ENCODE measurements at places on chromosomes 5 and 9.

DNA sequence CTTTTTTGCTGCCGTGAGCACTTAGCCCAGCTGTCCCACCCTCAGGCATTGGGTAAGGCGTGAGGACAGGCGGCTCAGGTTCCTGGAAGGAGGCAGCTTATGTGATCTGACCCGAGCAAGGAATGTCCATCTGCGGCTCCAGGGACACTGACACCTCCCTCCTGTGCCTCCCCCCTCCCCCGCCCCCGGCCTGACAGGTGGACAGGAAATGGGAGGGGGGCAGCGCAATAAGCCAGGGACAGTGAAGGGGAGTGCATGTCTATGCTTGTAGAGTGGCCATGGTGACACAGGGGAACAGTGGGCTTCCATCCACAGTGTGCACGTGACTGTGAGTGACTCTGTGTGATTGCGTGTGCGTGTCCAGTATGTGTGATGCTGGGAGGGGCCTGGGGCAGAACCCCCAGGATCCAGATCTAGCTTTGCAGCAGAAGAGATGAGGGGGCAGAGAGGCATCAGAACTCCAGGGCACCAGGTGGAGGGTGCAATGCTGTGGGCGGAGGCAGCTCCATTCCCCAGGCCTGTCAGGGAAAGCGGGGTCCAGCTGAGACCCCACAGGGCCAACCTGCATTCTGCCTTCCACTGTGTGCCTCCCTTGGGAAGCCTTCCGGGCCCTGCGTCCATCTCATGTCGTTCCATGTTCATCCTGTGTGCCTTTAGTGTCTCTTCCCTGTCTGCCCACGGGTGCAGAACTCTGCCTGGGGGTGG lies 30.5 kb downstream of the CNTFR start:
- no peak for DNase-seq

DNA sequence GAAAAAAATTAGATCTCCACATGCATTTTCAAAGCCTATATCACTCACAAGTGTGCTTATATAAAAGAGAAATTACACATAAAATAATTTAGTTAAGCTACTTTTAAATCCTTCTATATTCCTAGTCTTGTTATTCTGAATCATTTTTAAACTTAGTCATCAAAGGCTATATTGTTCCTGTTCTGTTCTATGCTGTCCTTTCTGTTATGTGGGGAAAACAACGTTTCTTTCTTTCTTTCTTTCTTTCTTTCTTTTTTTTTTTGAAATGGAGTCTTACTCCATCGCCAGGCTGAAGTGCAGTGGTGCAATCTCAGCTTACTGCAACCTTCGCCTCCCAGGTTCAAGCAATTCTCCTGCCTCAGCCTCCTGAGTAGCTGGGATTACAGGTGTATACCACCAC lies 389.2 kb upstream of the FTMT start:
- DNase-seq = no peak

- no peak for DNase-seq
These were observed 44.5 kb downstream of the AMBP start for GRCh38 chr9:114033397-114034103.

DNA sequence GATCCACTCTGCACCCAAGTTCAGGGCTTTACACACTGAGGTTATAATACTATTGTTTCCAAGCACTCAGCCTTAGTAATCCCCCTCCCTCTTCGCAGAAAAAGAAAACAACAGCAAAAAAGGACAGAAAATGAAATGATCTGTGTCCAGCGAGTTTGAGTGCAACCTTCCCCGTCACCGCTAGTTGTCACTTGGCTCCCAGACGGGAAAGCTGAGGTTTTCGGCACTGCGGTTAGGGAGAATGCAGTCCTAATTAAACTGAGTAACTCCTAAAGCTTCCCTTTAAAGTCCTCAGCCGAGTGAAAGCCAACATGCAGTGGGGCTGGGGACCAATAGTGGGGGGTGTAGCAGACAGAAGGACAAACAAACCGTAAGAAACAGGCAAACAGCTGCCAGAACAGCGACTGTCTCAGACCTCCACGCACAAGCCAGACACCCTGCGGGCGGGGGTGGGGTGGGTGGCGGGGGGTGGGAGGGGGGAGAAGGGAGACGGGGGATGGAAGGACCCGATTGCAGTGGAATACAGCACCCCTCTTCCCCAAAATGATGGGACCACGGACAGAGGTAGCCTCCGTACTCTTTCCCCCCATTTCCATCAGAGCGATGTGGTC lies 680 bp downstream of the GLRA1 start:
- no peak for DNase-seq

GRCh38 chr9:84723426-84723825 lies 53.9 kb downstream of the NTRK2 start:
- no peak for DNase-seq

DNA sequence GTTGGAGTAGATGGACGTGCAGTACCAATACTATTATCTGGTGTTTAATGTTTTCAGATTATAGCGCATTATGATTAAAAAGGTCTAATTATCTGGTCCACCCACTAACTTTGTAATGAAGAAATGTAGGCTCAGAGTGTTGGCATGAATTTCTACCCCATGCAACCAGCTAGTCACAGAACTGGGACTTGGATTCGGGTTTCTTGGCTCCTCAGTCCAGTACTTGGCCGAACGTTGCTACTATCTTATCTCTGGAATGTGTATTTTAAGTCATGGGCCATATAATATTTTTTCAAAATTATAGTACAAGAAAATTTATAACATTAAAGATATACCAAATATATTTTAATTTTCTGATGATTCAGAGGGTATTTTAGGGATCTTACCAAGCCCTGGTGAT lies 657.5 kb upstream of the DMAC1 start:
- DNase-seq = no peak

GRCh38 chr9:18768951-18769622 lies 263.9 kb downstream of the SAXO1 start:
- no peak for DNase-seq

- no peak for DNase-seq
These were observed 3.1 kb upstream of the NDUFS4 start for GRCh38 chr5:53557386-53557785.

DNA sequence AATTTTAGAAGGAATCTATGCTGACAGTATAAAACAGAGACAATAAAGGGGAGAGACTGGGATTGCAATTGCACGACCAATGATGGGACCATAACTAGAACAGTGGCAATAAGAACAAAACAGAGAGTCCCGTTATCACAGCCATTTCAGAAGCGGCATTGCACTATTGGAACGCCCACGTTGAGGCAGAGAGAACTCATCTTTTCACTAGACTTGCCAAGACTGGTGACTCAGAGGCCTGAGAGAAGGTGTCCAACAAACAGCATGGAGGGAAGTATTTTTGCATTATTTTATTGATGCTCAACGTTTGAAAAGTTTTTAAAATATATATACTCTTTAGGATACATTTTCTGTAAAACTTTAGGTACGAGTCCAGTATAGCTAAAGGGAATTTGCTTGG lies 737.7 kb downstream of the TLE1 start:
- no peak for DNase-seq

- no peak for DNase-seq
These were observed 19.7 kb downstream of the TRIM14 start for GRCh38 chr9:98099346-98099745.

DNA sequence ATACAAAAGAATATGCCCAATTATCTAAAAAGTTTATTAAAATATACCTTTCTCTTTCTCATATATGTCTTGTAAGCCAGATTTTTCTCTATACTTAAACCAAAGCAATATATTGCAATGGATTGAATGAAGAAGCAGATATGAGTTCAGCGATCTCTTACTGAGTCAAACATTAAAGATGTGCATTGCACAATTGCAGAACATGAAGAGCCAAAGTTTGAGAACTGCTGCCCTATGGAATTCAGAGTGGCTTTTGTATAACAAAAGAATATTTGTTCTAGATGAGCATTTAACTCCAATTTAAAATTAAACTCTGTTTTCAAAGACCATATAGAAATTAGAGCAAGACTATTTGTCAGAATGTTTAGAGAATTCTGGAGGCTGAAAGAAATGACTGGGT lies 519.0 kb upstream of the DAB2 start:
- no peak for DNase-seq

- no peak for DNase-seq
These were observed 22.5 kb downstream of the ZDHHC21 start for GRCh38 chr9:14670718-14671117.

DNA sequence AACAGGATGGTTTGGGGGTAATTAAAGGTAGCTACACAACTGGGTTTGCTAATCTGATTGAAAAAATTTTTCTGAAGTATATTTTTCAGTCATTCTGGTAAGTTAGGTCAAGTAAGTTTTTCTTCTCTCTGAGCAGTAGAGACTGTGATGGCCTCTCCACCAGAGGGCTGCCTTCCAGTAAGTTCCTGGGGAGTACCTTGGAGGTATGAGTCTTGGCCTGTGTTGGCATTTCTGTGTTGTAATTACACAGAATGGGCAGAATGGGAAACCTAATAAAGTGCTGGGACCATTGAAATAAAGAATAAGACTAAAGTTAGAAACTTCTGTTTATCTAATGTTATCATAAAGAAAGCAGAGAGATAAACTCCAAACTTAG lies 430.8 kb downstream of the ARHGEF28 start:
- DNase-seq = no peak

DNA sequence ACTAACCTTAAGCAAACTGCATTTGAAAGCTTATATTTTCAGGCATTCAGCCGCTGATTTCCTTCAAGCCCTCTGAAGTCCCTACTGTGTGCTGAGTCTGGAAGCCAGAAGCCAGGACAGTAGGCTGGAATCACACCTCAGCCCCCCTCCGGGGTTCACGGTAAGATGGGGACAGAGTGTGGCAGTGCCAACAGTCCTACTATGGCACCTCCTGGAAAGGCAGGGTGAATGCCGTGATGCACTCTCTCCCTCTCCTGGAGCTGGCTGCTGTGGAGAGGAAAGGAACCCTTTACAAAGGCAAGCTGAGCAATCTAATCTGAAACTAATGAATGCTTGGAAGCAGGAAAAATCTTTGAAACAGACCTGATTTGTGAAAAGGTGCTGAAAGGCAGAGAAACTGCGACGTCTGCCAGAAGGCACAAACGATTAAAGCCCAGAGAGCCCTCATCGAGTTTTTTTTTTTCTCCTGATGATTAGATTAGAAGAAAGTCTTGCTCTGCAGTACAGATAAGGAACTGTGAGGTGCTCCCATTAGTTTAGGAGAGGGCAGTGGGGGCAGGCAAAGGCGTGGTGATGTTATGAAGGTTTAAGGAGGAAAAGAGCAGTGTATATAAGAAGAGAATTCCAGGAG lies 21.0 kb downstream of the ANKH start:
- no peak for DNase-seq

DNA sequence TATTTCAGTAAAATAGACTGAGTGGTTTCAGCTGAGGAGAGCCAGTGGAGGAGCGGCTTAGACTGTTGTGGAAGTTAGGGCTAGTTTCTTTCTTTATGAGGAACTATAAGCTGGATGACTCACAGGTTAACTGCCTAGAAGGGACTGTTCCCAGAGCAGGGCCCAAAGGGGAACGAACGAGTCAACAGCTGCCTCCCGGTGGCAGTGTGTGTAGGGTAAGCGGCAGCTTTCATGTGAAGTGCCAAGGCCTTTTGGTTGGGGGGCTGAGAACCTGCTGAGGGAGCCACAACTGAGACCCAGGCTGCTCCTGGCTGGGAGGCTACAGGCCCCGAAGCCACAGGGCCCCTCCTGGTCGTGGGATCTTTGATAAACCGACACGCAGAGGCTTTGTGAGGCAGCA lies 7.0 kb downstream of the SQSTM1 start:
- peak; percentile 47 for DNase-seq

GRCh38 chr5:58998544-58998943 lies 415.7 kb downstream of the RAB3C start:
- DNase-seq = no peak

- DNase-seq = no peak
These were observed 9.4 kb upstream of the AMACR start for GRCh38 chr5:34017254-34017653.

DNA sequence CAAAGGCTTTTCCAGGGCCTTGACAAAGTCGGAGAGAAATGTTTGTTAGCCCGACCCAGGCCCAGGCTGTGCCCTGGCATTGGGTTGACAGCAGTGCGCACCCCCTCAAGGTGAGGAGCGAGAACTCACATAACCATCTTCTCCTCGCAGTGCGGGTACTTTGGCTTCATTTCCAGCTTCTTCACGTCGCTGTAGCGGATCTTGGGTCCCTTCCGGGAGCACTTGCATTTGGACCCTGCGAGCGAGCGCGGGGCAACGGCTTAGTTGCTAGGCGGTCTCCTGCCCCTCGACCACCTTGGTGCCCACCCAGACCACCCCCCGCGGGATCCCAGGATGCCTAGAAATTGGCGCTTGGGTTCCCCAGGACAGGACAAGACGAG lies 496 bp downstream of the CXCL14 start:
- no peak for DNase-seq

GRCh38 chr9:86494644-86495111 lies 140.5 kb upstream of the TUT7 start:
- no peak for DNase-seq

DNA sequence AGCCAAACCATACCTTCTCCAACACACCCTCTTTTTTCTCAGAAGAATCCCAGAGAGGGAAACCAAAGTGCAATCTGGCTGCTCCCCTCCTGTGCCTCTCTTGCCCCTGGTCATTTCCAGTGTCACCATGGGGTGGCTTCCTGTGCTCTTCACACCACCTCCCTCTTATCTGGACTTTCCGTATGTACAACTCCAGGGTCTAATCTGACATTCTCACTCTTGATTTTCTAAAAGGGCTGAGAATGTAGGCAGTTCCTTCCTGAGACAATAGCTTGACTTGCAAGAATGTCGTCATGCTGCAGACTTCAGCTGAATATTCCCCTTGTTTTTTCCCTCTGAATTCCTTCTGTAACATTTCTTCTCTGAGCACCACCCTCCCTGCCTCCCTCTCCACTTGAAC lies 110.2 kb downstream of the FBXL7 start:
- DNase-seq = no peak

GRCh38 chr5:125660231-125660895 lies 762.8 kb upstream of the GRAMD2B start:
- DNase-seq = no peak

DNA sequence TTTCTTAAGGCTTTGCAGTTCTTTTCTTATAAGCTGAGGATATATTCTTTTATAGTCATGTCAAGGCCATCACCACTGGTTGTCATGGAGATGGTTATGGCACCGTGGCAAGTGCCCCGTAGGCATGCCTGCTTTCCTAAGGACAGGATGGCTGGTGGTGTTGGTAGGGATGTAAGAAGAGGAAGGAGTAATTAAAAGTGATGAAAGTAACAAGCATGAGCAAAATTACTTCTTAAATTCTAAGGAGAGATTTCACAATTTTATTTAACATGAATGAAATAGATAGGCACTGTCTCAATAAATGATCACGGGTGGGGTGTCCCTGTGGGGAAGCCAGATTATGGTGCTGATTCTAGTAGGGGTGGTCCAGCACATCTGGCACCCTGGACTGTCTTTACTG lies 290.2 kb upstream of the KLF4 start:
- DNase-seq = no peak

GRCh38 chr9:37430841-37431597 lies 8.5 kb downstream of the GRHPR start:
- DNase-seq = no peak

DNA sequence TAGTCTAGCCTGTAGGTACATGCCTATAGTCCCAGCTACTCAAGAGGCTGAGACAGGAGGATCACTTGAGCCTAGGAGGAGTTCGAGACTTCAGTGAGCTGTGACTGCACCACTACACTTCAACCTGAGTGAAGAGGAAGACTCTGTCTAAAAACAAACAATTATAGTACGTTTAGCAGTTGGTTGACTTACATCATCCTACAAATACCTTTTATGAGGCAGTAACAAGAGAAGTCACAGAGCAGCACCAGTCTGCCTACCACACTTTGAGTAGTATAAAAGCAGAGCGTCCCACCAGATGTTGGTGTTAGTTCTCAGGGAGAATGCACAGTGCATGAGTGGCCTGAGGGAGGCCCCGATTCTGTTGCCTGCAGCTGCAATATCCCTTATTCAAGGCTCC lies 16.1 kb downstream of the ZFR start:
- DNase-seq = no peak

Data from stimulated activated CD4-positive, alpha-beta T cell treated with anti-CD3 and anti-CD28 coated beads, Interleukin-4, amount 100 ng/mL, for 48 hours (primary cell).